ENCODE measurements at places on chromosomes 12 and 14.

- DNase-seq, result no peak
Observed at GRCh38 chr14:101019990-101020710, 116.6 kb upstream of the RTL1 start.

- DNase-seq, result no peak
Observed at GRCh38 chr14:88775532-88775931, 17.2 kb downstream of the EML5 start.

- DNase-seq, result no peak
Observed at GRCh38 chr14:64541972-64542835, 1.7 kb downstream of the HSPA2 start.

DNA sequence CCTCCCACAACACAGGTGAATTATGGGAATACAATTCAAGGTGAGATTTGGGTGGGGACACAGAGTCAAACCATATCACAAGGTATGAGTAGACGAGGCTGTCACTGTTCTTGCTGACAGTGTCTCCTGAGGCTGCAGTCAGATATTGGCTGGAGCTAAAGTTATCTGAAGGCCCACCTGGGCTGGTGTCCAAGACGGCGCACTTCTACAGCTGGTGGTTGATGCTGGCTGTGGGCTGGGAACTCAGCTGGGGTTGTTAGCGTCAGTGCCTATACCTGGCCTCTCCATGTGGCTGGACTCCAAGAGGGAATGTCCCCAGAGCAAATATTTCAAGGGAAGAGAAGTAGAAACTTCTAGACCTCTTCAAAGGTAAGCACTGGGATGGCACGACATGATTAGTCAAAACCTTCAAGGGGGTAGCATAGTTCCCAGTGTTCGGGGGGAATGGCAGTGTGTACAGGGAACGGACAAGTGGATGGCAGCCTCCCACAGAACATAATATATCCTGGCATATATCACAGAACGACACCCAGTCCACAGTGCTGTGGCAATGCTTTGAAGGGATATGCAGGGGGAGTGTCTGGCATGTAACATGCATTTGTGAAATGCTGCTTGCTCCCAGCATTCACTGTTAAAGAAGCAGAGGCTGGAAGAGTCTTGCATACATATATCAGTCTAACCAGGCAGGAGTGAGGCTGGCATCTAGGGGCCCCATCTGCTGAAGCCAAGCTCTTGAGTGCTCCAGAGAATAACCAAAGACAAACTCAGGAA lies 126.7 kb upstream of the RFLNA start:
- no peak for DNase-seq

DNA sequence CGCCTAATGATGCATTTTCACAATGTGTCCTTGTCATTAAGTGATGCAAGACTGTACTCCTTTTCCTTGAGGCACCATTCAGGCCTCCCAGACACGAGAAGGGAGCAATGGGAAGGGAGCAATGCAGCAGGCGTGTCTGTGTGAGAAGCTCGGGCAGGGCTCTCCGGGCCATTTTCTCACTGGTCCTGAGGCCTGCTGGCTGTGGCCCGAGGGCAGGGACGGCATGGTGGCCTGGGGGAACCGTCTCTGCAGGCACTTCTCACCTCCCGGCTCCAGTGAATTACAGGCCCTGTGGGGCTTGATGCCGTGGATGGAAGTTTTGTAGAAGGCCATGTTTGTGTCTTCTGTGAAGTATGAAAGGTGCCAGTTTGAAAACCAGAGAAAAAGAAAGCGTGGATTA lies 71.0 kb downstream of the ADGRD1 start:
- DNase-seq, result no peak

DNA sequence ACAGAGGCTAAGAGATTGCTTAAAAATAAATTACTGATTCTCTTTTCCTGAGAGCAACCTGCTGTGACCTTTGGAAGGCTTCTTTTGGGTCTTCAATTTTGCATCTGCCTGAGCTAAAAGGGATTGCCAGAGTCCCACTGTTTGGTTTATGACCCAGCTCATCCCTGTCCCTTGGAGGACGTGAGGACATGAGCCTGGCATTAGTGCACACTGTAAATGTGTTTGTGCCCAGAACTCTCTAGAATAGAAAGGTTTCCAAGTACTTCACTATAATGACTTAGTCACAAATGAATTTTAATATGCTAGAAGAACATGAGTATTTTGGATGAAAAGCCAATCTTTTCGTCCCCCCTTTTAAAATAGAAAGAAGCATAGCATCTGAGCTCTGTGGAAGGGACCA lies 47.1 kb upstream of the CDKN3 start:
- DNase-seq, result no peak

DNA sequence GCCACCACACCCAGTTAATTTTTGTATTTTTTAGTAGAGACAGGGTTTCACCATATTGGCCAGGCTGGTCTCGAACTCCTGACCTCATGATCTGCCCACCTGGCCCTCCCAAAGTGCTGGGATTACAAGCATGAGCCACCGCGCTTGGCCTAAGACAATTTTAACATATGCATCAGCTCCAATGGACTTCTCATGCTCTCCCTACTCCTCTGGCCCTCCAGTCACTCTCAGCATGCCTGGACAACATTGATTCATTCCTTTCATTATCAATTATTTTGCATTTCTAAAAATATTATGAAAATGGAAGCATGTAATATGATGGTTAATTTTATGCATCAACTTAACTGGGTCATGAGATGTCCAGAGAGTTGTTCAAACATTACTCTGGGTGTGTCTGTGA lies 469.1 kb upstream of the TMEM132C start:
- no peak for DNase-seq

- no peak for DNase-seq
Observed at GRCh38 chr14:54622192-54622958, 55.4 kb downstream of the SAMD4A start.

GRCh38 chr12:61916831-61917230 lies 343.4 kb upstream of the USP15 start:
- DNase-seq, result no peak

- DNase-seq, result peak; percentile 20
Observed at GRCh38 chr12:56299308-56299852, 750 bp downstream of the CS start.

- peak; percentile 84 for DNase-seq
Observed at GRCh38 chr12:25151476-25151875, 43.5 kb downstream of the DNAI7 start.

DNA sequence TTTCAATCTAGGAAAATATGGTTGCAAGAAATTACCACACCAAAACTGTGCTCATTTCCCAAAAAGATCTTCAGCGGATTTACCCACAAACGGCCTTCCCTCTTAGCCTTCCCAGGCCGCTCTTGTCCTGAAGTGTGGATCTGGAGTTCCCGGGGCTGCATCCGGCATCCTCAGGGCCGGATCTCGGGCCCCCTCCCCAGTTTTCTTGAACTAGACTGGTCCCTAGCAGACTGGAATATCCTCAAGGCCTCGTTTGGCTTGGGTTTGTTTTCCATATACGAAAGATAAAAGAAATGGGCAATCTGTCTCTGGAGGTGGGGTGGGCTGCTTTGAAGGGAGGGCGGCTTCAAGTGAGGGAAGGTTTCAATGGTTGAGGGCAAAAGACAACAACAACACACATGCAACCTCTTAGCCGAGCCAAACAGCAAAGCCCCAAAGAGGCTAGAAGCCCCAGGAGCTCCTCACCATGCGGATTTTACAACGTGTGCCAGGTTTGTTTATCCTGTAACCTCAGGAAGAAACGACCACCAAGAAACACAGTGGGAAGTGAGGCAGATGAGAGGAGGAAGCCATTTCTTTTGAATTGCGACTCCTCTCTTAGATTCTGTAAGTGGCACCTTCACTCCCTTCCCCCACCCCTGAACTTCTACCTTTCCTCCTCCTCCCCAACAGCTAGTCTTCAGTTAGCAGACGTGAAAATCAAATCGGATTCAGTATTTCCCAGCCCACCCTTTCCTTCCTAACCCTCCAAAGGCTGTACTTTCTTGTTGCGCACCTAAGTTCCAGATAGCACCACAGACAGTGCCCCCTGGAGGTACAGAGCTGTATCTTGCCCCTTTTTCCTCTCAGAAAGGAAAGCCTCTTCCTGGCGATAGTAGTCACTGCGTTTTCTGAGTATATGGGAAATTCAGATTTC lies 2.6 kb downstream of the MYF6 start:
- DNase-seq, result no peak

- no peak for DNase-seq
Observed at GRCh38 chr14:64708148-64709004, 4.2 kb downstream of the PLEKHG3 start.

DNA sequence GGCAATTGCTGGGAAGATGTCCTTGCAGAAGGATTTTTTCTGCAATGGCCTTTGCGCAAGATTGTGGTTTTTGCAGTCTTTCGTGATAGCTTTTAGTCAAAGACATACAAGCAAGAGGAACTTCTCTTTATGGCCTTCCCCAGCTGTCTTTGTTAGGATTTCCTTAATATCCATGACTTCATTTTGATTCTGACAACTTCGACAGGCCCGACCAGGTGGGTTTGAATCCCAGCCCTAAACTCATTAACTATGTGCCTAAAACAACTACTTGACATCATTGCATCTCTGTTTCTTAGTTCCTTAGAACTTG lies 13.3 kb upstream of the VRK1 start:
- no peak for DNase-seq

DNA sequence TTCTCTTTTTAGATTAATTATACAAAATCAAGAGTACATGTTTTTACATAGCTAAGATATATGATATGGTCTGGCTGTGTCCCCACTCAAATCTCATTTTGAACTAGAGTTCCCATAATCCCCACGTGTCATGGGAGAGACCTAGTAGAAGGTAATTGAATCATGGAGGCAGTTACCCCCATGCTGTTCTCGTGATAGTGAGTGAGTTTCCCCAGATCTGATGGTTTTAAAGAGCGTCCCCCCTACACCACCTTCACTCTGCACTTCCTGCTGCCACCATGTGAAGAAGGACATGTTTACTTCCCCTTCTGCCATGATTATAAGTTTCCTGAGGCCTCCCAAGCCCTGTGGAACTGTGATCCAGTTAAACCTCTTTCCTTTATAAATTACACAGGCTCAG lies 21.4 kb upstream of the DRAM1 start:
- no peak for DNase-seq

- DNase-seq, result no peak
Observed at GRCh38 chr12:57133916-57134315, 5.6 kb downstream of the LRP1 start.

- DNase-seq, result no peak
Observed at GRCh38 chr14:102958461-102958860, 36.0 kb downstream of the AMN start.

DNA sequence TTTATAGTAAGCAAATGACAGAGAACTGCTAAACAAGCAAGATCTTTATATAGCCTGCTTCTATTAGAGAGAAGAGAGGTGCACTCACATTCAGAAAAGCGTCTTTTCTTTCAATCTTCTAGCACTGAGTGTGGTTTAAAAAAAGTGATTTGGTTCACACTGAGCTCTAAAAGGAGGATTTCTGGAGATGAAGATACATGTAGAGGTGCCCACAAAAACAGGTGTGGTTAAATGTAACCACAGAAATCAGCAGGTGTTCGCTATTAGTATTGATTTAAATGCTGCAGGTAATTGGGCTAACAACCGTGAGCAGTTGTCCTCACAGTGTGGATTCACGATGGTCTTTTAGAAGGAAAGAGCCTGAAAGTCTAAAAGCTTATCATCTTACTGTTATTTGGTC lies 10.7 kb downstream of the PKP2 start:
- DNase-seq, result no peak

DNA sequence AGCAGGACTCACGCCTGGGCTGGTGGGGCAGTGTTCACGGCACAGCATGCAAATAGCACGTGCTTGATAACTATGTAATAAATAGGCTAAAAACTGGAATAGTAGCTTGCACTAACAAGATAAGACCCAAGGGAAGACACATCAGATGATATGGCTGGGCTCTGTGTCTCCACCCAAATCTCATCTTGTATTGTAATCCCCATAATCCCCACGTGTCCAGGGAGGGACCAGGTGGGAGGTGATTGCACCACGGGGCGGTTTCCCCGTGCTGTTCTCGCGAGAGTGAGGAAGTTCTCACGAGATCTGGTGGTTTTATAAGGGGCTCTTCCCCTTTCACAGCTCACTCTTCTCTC lies 46.9 kb downstream of the RIMBP2 start:
- DNase-seq, result no peak

DNA sequence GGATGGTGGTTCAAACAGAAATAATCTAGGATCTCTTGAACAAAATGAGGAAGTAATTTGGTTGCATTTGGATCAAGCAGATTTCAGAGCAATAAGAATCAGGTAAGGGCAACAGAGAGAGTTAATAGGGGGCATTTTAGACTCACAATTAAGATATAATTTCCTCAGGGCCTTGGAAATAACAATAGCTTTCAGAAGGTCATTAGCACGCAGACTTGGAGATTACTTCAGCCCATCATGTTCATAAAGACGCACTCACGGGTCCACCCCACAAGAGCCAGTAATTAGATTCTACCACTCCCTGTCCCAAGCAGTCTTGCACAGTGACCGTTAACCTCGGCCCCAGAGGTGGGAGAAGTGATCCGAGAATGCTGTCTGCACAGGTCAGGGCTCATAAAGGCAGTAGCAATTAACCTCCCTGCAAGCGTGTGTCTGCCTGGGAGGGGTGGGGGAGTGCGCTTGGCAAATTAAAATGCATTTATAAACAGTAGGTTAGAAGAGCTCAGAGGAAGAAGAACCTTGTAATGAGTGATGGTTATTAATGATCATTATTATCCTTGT lies 125.7 kb upstream of the CCDC196 start:
- no peak for DNase-seq

- DNase-seq, result no peak
Observed at GRCh38 chr14:22316473-22316872, 272.6 kb downstream of the DAD1 start.
